ENCODE measurements at places on chromosomes 1 and 21.

GRCh38 chr1:61158591-61158990 is 76.2 kb downstream of the NFIA start:
- no peak for DNase-seq

GRCh38 chr1:77126307-77126706 is 92.9 kb downstream of the PIGK start:
- peak; percentile 62 for DNase-seq

DNA sequence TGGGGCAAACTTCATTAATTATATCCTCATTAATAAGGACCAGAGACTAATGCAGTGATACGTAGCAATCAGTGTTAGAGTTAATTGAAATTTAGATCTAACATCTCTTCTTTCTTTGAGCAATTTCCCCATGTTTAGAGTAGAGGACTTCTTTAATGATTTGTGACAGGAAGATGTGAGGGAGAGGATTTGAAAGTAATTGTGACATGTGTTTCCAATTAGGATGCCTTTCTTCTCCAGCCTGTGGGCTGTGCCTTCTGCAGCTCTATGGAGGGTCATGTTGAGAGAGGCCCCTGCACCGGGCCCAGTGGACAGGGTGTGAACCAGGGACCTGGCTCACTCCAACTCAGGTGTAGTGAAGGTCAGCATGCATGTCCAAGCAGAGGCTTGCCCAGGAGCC is 103.0 kb downstream of the GREM2 start:
- no peak for DNase-seq

GRCh38 chr1:29960156-29960755 is 723.9 kb downstream of the PTPRU start:
- peak; percentile 34 for DNase-seq

DNA sequence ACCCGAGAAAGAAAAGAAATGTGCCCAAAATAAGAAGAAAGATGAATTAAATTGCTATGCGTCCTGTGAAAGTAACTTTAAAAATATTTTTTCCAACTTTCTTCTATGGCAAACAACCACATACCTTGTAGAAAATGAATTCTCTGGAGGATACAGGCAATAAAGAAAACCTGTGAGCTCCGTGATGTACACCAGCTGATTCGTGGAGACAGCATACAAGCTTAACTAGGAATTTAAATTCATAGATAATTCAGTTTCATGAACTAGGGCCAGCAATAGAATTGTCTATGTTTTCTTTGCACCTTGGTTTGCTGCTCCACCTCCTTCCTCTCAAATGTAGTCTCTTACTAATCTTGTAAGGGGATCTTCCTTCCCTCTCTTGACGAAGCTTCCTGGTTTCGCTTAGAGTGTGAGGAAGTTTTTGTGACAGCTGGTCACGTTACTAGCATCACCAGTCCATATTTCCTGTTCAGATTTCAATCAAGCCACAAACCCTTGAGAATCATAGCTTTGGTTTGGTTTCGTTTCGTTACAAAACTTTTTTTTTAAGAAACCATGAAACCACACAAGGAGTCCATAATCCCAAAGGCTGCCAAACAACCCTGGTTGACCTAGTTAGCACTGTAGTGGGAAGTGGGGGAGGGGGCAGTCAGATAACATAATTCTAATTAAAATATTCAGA is 35.8 kb downstream of the GREM2 start:
- no peak for DNase-seq

- DNase-seq: no peak
Observed at GRCh38 chr1:191592907-191593306, 565.4 kb upstream of the RGS18 start.

DNA sequence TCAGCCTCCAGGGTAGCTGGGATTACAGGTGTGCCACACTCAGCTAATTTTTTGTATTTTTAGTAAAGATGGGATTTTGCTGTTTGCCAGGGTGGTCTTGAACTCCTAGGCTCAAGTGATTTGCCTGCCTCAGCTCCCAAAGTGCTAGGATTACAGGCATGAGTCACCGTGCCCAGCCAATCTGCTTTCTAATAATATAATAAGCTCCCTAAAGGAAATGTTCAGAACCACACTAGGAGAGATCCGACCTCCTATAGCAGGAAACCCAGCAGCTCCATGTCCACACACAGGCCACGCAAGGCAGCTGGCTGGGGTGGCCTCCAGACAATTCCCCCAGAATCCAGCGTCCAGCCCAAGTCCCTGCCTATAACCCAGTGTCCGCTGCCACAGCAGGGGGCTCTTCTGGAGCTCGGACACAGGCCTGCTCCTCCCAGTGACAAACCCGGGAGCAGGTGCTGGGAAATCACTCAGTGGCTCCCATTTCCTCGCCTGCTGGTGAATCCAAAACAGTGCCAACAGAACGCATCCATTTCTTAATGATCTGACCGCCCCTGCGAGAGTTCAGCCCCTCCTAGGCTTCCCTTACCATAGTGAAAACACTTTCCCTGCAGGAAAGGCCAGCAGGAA is 7.5 kb downstream of the RIPK4 start:
- peak; percentile 51 for DNase-seq

DNA sequence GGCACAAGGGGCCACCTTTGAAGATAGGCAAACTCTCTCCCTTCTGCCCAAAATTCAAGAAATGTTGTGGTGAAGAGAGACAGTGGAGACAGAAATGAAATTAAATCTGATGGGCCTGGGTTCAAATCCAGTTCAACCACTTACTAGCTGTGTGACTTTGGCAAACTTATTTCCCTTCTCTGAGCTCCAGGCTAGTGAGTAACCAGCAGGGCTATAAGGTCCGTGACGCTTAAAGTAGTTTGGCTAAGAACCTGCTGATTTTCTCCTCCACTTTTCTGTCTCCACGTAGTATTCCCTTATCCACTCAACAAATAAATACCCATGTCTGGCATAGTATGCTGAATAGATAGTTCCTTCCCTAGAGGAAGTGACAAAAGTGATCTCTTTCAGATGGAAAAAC is 1.9 kb downstream of the SLC2A1 start:
- DNase-seq: no peak

DNA sequence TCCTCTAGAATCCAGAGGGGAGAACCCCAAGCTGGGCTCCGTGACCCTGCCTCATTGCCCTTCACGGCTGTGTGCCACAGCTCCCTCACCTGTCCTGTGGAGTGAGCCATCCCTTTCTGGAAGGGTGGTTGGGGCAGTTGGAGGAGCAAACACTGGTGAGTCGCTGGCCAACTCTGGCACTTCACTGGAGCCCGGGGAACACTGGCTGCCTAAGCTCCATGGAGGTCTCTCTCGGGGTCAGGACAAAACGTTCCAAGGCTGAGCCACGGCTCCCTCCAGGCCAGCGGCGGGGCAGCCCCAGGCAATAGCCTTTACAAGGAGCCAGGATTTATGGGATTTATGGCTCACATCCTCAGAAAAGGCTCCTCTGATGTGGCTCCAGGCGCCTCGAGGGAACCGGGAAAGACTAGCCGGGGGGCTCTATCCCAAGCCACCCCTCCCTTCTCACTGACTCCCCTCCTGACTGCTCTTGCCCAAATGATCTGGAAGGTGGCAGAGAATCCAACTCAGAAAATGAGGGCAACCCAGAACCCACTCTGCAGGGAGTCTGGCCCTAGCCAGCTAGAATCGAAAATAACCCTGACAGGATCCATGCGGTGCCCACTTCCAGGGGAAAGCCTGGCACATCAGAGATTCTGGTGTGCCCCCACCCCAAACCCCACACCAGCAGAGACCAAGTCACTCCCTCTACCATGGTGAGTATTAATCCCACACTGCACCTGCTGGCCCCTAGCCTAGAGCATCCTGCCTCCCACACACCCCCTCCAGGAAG is 75.2 kb downstream of the GLIS1 start:
- no peak for DNase-seq

DNA sequence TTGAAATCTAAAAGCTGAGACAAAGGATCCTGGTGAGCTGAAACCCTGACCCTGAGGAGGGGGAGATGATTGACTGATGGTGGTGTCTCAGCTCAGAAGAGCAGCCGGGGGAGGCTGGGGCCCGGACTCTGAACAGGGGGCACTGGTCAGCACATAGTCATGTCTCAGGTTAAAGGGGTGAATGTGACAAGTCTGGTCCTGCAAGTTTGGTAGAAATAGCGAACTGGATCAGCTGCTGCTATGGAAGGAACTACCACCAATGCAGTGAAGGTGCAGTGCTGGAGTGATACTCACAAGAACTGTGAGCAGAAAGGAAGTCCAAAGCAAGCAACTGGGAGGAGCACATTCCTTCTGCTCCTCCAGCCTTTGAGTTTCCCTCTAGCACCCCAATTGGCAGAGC is 98.8 kb upstream of the SSX2IP start:
- DNase-seq: no peak

Measured in endodermal cell (in vitro differentiated cells).